ENCODE measurements at places on chromosomes 11 and 22.

DNA sequence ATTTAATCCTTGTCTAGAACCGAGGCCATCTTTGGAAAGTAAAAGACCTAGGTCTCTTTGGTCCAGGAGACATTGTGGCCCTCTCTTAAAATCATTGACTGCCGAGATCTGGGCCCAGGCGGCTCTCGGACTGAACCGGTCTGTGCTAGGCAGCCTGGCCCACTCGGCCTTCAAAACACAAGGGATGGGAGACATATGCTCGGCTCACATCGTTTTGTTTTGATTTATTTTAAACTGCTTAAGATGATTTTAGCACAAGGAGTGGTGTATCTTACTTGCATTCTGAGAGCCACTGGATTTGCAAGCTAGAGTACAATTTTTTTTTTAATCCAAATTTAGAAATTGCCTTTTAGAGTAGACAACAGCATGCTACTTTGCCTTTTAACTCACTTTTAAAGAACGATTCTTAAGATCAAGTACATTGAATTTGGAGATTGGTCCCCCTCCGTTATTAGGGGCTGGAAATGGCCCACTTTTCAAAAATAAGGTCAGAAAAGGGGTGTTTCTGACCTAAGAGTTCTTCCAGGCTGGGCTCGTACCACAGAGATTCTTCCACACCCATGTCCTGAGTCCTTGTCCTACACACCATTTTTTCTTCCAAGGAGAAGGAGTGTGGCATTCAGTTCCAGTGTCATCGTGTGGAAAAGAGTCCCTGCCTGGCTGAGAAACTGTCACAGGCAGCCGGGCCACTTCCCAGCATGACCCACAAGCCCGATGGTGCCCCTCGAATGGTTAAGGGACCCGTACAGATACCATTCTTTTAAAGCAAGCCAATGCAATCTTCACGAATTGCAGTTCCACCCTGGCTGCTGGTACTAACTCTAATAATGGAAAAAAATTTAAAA is 80.5 kb upstream of the WNT7B start:
- no peak for DNase-seq

DNA sequence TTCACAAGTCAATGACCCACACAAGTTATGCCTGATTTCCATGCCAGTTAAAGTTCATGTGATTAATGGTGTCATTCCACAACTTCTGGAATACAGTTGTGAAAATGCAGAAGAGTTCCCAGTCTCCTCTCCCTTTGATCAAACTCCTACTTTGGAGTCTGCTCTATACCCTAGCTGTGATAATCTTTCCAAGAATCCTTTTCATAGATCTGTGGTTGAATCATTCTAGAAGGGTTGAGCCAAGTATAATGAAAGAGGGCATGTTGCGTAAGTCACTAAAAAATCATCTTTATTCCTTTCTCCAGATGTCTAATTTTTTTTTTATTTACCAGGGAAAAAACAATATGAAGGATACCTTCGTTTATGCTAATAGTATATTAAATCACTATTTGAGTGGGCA is 89.7 kb upstream of the CARD18 start:
- DNase-seq, result peak; percentile 16

- DNase-seq, result no peak
These were observed 1356.2 kb downstream of the TBC1D22A start for GRCh38 chr22:48118654-48119053.

- DNase-seq, result no peak
These were observed 921.3 kb downstream of the BRD1 start for GRCh38 chr22:48906216-48906835.

Measured in AG04450 (cell line).